ENCODE measurements at places on chromosomes 1 and 21.

- DNase-seq = no peak
Observed at GRCh38 chr21:19921211-19921610, 1077.0 kb upstream of the NCAM2 start.

GRCh38 chr1:15883326-15883725 is 35.8 kb downstream of the SPEN start:
- no peak for DNase-seq

DNA sequence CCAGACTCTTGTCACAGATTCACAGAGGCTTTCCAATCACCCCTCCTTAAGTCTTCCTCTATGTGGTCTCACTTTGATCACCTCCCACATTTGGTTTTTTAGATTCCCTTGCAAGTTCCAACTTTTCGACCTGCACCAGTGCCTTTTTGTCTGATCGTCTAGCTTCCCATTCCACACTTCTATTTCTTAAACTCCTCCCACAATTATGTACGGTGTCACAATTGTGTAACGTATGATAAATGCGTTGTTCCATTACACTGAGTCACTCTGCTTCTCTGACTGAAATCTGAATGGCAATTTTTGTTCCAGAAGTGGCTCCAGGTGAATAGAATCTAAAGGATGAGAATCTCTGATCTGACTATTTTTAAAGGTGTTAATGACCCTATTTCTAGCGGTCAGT is 320.1 kb downstream of the LMX1A start:
- no peak for DNase-seq

- no peak for DNase-seq
Observed at GRCh38 chr1:238675221-238675620, 711.1 kb upstream of the CHRM3 start.

DNA sequence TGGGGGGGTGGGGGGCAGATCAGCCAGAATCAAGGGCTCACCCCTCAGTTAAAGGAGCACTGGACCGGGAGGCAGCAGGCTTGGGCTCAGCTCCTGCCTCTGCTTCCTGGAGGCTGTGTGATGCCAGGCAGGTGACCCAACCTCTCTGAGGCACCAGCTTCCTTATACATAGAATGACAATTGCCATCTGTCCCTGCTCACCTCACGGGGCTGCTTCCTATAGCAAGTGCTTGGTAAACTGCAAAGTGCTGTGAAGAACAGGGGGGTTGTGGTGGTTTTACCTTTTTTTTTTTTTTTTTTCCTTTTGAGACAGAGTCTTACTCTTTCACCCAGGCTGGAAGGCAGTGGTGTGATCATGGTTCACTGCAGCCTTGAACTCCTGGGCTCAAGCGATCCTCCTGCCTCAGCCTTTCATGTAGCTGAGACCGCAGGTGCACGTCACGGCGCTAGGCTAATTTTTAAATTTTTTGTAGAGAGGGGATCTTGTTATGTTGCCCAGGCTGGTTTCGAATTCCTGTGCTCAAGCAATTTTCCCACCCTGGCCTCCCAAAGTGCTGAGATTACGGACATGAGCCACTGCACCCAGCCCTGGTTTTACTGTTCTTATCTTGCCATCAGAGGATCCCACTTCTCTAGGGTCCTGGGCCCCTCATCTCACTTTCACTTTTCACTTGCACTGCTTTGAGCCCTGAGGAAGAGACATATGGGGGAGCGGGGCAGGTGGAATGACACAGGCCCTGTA is 11.6 kb downstream of the KCNQ4 start:
- no peak for DNase-seq

- no peak for DNase-seq
Observed at GRCh38 chr21:15004721-15005370, 60.0 kb downstream of the NRIP1 start.

GRCh38 chr1:12549460-12550349 is 68.3 kb downstream of the DHRS3 start:
- DNase-seq = peak; percentile 84

DNA sequence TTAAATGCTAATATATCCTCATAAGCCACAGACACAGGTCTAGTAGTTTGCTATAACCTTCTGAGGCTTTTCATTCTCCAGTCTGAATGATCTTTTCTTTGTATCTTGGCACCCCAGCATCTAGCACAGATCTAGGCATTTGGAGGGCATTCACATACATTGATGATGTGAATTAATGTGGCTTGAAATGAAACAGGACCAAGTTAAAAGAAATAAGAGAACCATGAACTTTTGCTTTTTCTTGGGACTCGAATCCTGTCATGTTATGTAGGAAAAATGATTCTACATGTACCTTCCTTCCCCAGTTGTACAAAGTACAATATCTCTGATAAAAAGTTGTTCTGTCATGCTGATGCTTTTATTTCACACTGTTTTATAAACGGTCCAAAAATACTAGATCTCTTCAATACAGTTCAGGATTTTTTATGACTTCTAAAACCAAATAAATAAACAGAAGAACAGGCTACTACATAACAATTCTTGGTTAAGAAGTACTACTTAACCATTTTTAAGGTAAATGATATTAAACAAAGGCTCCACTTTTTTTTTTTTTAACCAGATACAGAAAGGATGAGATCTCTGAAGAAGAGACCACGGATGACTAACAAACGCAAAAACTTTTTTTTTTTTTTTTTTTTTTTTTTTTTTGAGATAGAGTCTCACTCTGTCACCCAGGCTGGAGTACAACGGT is 3.0 kb downstream of the SORT1 start:
- DNase-seq = no peak

DNA sequence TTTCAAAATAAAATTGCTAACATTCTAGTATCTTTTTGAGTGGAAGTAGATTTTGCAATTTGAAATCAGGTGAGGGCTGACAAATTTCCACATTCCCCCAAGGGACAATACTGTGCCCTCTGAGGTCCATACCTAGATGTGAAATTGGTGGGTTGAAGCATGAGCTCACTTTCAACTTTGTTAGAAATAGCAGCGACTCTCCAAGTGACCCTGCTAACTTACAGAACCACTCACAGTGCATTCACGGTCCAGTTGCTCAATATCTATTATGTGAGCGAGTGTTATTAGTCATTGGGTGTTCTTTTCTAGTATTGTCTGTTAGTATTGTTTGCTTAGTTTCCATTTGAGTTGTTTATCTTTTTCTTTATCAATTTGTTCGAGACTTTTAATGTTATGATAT is 53.6 kb upstream of the ASB17 start:
- no peak for DNase-seq

GRCh38 chr1:156281693-156282478 is 739 bp downstream of the SMG5 start:
- no peak for DNase-seq

GRCh38 chr1:169245706-169246105 is 121.9 kb downstream of the NME7 start:
- no peak for DNase-seq

DNA sequence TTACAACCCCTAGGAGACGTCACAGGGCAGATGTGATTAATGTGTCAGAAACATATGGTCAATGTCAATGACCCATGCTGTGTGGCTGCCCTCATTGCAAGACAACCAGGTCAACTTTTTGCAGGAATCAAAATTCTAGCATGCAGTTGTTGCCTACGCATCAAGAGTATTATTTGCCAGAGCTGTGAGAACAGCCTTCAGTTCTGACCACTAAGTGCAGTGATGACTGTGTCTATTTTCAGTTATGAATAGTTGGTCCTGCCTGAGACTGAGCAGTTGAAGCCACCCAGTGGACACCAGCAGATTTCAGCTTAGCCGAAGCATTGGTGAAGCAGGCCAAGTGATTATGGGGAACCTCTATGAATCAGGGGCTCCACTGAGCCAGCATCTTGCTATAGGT is 47.3 kb downstream of the LYPLAL1 start:
- no peak for DNase-seq

DNA sequence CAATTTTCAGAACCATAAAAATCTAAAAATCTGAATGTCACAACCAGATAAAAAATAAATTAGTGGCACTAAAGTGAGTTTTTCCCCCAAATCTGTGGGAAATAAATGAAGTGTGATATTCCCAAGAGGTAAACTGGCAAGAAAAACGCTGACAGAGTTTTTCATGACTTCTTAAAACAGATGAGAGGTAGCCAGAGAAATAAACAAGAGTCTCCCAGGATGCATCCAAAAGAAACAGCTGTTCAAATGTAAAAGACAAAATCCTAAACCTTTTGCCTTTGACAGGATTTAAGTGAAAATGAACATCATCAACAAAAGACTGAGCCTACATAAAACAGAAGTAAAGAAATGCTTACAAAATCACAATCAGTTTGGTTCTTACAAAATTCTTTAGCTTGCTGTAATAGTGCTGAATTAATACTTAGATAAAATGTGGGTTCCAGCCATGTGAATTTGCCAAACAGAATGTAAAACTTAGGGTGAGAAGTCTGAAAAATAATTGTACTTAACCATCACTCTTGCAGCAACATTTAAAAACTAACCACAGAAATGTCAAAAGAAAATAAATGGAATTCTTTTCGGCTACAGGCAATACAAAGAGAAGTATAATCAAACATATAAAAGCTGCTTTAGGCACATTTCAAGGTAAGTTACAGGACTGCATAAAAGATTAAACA is 133.6 kb downstream of the EIF4G3 start:
- DNase-seq = no peak

GRCh38 chr1:21592086-21592865 is 76.9 kb downstream of the RAP1GAP start:
- no peak for DNase-seq

DNA sequence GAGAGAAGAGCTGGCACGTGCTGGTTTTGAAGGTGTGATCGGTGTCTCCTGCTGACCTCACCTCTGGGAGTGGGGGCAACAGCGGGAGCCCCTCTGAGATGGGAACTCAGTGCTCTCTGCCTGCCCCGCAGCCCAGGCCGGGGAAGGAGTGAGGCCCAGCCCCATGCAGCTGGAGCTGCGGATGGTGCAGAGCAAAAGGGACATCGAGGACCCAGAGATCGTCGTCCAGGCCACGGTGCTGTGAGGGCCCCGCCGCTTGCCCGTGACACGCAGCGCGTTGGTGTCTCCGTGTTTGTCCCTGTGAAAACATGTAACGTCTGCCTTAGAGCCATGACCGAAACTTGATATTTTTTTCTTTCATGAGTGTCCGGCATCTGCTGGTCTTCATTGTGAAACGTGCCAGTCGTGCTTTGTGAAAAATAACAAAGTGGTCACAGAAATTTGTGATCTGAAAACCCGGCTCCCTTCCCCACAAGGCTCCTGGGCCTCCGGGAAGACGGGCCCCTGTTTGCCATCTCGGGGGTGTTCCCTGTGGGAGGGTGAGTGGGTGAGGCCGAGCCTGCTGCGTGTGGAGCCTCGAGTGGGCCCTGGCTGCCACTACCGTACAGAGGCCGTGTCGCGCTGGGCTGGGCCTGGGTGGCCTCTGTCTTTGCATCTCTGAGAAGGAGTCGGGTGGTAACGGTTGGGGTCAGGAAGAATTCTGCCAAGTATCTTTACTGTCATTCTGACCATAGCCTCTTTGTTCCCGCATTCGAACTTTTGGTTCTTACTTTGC is 20.1 kb downstream of the CSTB start:
- no peak for DNase-seq

GRCh38 chr1:207032528-207033017 is at the start of gene C1orf116:
Gene C1orf116 (minus strand): TSS chr1:207032756. CDS start chr1:207027598, 5,158 bp downstream.
- no peak for DNase-seq

DNA sequence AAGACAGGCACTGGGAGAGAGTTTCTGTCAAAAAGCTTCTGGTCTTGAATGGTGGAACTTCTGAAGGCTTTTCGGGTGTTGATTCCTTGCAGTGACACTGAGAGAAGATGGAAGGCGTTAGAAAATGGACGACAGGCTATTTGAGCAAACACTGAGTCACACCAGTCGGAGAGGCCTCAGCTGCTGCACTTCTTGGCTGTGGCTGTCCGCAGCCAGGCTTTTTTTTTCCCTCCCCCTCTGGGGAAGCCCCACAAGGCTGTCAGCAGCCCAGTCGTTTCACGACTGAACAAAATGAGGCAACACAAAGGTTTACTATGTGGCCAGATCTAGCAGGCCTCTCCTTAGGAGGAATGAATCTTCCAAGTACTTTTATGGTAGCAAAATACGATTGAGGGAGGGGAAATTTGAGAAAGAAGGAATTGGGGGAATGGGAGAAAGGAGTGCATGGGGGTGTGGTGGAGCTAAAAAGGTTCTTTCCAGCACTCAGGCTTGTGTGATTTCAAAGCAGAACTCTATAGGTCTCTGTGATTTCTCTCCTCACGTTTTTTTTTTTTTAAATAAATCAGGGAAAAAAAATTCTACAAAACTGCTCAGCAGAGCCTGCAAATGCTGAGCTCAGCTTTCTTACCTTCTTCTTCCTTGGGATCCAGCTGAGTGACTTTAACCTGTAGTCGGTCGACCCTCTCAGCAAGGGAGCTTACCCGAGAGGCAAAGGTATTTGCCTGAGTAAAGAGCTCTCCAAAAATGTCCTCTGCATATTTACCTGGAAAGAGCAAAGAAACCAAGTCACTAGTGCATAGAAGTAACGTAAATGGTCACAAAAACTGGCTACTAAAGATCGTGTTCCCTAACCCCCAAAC is 26.1 kb downstream of the GPR3 start:
- peak; percentile 85 for DNase-seq
